NCI-H1092 (cell line): ENCODE measurements at places on chromosomes 6 and 20.

GRCh38 chr6:140601021-140601808, 1226.8 kb upstream of the CITED2 start:
- DNase-seq, result no peak

GRCh38 chr6:158170656-158171081, 2.5 kb downstream of the GTF2H5 start:
- DNase-seq, result no peak

- no peak for DNase-seq
These were observed 37.4 kb upstream of the TNFAIP3 start for GRCh38 chr6:137829641-137830083.

DNA sequence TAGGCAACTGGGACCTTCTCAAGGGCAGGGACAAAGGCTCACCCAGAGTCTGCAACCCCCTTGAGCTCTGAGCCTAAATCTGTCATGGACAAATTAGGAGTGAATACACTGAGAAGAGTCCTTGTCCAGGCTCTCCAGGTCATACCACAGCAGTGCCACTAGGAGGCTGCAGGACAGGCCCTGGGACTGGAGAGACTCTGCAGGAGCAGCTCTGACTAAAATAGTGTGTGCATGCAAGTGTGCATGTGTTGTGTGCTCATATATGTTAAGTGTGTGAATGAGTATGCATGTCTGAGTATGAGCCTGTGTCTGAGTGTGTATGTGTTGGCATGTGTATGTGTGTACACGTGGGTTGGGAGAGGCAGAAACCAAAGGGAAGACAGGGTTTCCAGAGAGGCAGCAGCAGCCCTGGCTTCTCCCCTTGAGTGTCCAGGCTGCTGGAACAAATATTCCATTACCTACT, 27.1 kb downstream of the MRPL14 start:
- DNase-seq, result no peak

DNA sequence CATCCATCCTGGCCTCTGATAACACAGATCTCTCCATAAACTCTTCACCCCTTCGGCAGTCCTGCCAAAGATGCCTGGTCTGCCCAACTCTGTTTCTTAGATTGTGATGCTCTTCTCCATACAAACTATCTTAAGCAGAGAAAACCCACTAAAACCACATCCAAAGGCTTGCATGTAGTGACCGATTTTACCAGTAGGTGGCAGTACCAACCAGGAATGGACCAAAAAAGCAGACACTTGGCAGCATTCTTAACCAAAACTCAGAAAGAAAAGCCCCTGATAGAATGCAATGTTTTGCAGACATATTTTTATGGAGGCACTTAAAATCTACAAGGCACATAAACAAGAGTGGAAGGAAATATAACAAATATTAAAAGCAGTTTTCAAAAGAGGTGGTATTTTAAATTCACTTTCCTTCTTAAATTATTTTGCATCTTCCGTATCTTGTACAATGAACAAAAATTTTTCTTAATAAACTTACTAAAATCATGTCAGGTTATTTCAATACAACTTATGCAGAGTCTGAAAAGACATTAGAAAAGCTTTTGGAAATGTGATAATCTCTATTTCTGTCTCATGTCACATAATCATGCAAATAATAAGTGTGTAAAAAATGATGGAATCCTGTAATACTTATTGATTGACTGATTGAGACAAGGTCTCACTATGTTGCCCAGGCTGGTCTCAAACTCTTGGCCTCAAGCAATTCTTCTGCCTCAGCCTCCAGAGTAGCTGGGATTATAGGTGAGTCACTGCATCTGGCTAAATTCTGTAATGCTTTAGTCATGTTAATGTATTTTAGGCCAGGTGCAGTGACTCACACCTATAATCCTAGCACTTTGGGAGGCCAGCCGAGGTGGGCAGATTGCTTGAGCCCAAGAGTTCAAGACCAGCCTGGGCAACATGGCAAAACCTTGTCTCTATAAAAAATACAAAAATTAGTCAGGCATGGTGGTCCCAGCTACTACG, 29.4 kb downstream of the LRP11 start:
- DNase-seq, result peak; percentile 17

DNA sequence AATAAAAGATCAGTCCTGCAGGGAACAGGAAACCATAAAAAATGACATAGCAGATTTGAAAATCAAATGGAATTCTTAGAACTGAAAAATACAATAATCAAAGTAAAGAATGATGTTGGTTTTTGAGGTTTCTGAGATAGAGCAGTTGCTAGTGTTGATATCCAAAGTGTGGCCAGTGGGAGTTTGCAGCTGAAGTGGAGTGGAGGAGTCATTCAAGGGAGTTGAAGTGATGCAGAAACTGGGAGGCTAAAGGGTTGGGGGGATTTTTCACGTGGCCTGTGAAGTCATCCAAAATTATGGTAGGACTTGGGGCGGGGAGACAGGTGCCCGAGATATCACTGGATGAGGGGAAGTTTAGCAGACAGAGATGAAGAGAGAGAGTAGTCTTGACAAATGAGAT, 123.6 kb downstream of the CDC5L start:
- DNase-seq, result no peak

- DNase-seq, result no peak
These were observed 127.4 kb downstream of the CD24 start for GRCh38 chr6:106847116-106847515.
